Umbilical cord (tissue), 2 donors: ENCODE measurements at places on chromosomes 7 and 10. TPM values are rescaled to one million over a fixed set of nuclear protein-coding genes. Genes with fewer than 3 reads are reported as not detected.
A peak's percentile ranks its signal among the peaks of the same experiment; 100 is the strongest.

DNA sequence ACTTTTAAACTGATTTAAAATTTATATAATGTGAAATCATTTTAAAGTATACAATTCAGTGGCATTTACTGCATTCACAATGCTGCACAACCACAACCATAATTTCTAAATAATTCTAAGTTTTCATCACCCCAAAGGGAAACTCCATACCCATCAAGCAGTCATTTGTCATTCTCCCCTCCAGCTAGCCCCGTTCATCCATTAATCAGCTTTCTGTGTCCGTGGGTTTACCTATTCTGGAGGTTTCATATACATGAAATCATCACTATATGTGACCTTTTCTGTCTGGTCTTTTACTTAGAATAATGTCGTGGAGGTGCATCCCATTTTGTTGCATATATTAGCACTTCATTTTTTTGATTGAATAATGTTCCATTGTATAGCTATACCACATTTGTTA, 214.1 kb downstream of the ADK start:
- no peak for DNase-seq

- no peak for DNase-seq
Observed at GRCh38 chr7:139711991-139712743, 65.6 kb downstream of the HIPK2 start.

DNA sequence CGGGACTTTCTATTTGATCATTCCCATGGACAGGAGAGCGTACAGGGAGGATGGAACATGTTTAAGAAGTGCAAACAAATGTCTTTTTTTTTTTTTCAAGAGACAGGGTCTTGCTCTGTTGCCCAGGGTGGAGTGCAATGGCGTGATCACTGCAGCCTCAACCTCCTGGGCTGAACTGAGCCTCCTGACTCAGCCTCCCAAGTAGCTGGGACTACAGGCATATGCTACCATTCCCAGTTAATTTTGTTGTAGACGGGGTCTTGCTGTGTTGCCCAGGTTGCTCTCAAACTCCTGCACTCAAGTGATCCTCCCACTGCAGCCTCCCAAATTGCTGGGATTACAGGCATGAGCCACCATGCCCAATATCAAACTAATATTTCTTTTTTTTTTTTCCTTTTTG, 40.5 kb downstream of the SPDYE5 start:
- DNase-seq: no peak

DNA sequence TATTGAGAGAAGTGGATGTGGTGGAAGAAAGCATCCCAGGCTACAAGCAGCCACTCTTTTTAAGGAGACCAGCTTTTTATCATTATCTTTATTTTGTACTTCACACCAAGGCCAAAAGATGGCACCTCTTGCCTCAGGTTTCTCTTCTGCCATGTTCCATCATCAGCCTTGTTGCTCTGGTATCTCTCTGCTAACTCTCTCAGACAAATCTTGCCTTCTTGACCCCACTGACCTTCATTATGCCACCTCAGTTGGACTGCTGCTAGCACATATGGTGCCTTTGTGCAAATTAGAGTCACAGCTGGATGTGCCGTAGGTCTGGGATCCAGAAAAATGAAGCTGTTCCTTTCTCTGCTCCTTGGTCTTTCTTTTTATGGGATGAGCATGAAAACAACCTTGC, 47.1 kb upstream of the DYNC1I1 start:
- DNase-seq: no peak

GRCh38 chr10:78955206-78955605, 113.6 kb upstream of the ZMIZ1 start:
- DNase-seq: no peak

GRCh38 chr7:114087653-114088469, 169.1 kb upstream of the PPP1R3A start:
- peak; percentile 32 for DNase-seq

DNA sequence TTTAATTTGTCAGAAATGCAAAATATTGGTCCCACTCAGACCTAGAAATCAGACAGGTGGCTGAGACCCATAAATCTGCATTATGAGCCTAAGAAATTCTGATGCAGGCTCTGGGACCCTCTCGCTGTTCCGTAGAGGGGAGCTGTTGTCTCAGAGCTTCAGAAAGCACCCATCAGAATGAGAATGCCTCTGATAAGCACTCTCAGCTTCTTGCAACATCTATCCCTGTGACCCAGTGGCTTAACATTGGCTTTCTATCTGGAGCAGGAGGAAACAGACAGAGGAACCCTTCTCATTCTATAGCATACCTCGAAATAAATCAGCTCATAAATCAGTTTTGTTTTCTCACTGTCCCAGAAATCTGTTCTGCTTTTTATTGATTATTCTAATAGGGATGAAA, 184.6 kb upstream of the SP4 start:
- no peak for DNase-seq

- DNase-seq: peak; percentile 15
Observed at GRCh38 chr7:132998763-132999162, 83.1 kb downstream of the CHCHD3 start.

- peak; percentile 64 for DNase-seq
Observed at GRCh38 chr7:76108540-76109233, 60.8 kb downstream of the MDH2 start.

The SORBS1 gene
- 426 TPM for total RNA-seq

The LMOD2 gene
- total RNA-seq: 1.4 TPM

The GPR85 gene
- total RNA-seq: 7.0 TPM

The PAX4 gene
- total RNA-seq: 2.9 TPM

The OR2A12 gene
- total RNA-seq: 6.5 TPM

The NRG3 gene
- total RNA-seq: 0.72 TPM

The LRGUK gene
- 0.48 TPM for total RNA-seq
